Stimulated activated CD8-positive, alpha-beta memory T cell treated with anti-CD3 and anti-CD28 coated beads, Interleukin-4, amount 100 ng/mL, for 1 hour (primary cell): ENCODE measurements at places on chromosomes 6 and 20.

GRCh38 chr6:170200458-170200891 lies 90.4 kb downstream of the DLL1 start:
- DNase-seq, result no peak

- DNase-seq, result no peak
Observed at GRCh38 chr6:113634352-113635163, 222.6 kb upstream of the MARCKS start.

- DNase-seq, result no peak
Observed at GRCh38 chr6:37897321-37897720, 77.8 kb downstream of the ZFAND3 start.

DNA sequence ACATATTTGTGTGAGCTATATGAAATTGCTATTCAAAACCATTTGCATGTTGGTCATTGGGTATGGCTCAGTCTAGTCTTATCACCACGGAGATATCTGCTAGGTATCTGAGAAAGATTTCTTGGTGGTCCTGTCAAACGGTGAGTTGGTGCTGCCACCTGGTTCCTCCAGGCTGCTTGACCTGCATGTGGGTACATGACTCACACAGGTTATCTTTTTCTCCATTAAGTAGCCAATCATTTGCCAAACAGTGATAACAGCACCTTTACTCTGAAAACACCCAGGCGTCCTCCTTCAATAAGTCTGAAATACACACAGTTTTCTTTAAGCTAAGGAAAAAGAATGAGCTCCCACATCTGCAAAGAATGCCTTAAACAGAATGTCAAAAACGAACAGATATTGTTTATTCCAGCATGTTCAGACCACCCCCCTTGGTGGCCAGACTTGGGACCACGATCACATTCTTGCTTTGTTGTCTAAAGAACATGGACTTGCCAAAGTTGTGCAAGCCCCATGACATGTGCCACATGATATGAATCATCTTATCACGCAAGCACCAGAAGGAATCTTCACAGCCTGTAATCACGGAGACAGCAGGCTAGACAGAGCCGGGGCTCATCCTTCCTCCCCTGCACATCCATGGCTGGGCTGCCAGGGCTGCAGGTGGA lies 200.7 kb upstream of the THBS2 start:
- no peak for DNase-seq

DNA sequence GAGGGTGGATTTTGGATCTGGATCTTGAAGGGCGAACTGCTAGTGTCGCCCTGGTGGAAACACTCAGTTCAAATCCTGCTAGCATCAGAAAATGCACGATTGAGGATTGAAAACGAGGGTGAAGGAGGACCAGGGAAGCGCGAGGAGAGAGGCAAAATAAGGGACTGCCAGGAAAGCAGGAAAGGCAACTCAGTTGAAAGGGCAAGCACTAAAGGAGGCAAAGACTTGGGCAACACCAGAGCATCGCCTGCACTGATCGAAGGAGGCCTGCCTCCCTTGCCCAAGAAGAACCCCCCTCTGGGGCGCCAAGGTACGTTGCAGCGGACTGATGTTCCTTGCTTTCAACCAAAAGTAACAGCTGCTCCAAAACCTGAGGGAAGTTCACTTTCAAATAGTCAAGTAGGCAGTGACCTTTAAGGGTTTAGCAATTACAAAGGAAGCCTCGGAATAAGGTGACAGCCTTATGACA lies 308 bp upstream of the COL21A1 start:
- no peak for DNase-seq

DNA sequence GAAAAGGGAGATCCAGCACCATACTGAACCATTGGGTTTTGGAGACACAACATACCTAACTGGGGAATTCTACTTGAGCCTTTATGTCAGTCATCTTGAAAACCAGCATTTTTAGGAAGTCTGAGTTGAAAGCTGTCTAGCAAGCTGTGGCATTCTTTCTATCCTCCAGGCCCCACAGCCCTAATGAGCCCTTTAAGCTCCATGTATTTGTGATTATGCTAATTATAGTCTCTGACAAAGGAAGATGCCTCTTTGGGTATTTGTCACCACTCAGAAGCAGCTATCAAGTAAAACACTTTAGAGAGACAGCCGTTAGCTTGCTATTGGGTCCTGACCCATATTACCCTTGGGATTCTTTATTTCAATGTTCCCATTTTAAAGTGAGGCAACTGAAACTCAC lies 159.5 kb upstream of the MANEA start:
- DNase-seq, result no peak

DNA sequence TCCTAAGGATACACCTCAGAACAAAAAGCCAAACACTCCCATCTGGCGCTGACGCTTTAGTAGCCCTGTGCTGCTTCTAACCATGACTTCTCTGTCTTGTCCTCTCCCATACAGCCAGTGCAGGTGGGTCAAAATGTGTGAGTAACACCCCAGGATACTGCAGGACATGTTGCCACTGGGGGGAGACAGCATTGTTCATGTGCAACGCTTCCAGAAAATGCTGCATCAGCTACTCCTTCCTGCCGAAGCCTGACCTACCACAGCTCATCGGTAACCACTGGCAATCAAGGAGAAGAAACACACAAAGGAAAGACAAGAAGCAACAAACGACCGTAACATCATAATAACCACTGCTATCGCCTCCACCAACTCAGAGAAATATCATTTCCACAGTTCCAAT lies 1.4 kb downstream of the DEFB132 start:
- DNase-seq, result no peak

- no peak for DNase-seq
Observed at GRCh38 chr6:34574647-34575293, 18.6 kb upstream of the SPDEF start.

- DNase-seq, result no peak
Observed at GRCh38 chr6:126307849-126308248, 32.1 kb upstream of the CENPW start.

DNA sequence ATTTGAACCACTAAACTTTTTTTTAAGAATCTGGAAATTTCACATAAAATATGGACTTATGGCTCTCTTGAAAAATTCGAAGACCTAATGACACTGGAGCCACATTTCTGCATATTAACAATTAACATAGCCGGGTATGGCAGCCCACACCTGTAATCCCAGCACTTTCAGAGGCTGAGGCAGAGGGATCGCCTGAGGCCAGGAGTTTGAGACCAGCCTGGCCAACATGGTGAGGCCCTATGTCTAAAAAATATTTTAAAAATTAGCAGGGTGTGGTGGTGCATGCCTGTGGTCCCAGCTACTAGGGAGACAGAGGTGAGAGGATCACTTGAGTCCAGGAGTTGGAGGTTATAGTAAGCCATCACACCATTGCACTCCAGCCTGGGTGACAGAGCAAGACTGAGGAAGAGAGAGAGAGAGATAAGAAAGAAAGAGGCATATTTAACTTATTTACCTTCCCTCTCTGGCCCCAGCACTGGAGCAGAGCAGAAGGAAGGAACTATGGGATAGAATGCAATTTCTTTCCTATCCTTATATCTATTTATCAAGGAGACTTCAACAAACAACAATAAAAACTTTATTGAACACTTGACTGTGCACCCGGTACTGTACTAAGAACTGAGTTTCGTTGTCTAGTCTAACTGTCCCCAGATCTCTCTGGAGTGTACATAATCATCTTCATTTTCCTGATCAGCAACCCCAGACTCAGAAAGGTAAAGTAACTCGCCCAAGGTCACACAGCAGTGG lies 63.6 kb upstream of the EYA2 start:
- DNase-seq, result no peak

DNA sequence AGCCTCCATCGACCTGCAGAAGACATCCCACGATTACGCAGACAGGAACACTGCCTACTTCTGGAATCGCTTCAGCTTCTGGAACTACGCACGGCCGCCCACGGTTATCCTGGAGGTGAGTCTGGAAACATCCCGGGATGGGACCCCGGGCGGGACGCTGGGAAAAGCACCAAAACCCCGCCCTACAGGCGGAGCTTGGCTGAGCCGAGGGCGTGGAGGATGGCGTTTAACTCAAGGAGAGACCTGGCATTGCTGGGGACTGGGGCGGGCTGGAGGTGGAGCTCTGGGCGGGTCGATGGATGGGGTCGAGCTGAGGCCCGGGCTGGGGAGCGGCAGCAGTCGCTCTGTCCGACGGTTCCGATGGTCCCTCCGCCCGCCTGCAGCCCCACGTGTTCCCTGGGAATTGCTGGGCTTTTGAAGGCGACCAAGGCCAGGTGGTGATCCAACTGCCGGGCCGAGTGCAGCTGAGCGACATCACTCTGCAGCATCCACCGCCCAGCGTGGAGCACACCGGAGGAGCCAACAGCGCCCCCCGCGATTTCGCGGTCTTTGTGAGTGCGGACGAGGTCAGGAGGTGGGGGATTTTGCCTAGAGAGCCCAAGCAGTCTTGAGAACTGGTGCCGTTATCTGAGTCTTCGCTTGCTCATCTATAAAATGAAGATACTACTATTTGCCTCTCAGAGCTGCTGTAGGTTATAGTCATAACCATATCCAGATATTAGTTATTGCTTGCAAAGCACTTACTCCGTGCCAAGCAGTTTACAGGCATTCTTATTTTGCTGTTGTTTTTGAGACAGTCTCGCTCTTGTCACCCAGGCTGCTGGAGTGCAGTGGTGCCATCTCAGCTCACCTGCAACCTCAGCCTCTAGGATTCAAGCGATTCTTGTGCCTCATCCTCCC lies 3.8 kb downstream of the SPAG4 start:
- peak; percentile 56 for DNase-seq

GRCh38 chr6:108868647-108869046 lies 20.4 kb downstream of the ARMC2 start:
- DNase-seq, result no peak

DNA sequence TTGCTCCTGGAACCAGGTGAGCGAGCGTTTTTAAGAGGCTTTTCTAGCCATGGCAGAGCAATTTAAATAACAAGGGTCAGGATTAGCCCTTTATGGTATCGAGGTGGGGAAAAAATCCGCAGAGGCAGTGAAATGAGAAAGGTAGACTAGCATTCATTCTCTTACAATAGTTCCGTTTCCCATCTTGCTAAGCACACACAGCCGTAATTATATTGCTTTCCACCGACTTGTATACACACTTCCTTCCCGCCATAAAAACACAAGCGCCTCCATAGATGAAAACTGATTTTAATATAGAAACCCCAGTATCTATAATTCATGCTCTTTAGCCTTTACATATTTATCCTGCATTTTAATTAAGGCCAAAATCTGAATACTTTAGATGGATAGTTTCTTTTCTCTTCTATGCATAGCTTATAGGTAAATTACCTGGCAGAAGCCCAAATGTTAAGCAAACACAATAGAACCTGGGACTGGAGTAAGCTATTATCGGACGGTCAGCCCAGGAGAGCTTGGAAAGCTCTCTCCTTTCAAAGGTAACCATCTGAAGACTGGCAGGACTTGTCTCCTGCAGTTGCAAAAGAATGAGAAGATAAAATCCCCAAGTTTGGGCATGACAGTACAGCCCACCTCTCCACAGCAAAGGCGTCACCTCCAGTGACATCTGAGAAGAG lies 90.9 kb upstream of the MC3R start:
- DNase-seq, result no peak

GRCh38 chr20:58583586-58583985 lies 67.5 kb upstream of the STX16 start:
- DNase-seq, result no peak

DNA sequence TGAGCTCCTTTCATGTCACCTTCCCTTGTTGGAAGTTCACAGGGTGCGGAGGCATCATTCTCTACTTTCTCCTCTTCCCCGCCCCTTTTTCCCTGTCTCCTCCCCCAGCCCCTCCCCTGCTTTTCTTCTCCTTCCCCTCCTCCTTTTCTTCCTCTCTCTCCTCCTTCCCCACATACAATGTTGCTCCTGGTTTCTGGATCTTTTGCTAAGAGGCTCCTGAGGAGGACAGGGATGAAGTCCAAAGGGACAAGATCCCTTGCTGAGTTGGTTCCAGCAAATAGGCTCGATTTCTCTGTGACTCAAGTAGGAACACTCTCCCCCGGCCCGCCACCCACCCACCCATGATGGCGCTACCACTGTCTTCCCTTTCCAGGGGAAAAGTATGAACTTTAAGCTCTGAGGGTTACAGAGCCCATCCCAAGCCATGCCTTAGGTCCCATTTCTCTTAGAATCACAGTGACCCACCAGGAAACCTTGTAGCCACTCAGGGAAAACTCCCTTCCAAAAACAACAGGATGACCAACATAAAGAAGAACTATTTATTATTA lies 852 bp upstream of the TFEB start:
- DNase-seq, result no peak

GRCh38 chr6:134187751-134188150 lies 130.2 kb downstream of the SGK1 start:
- no peak for DNase-seq

DNA sequence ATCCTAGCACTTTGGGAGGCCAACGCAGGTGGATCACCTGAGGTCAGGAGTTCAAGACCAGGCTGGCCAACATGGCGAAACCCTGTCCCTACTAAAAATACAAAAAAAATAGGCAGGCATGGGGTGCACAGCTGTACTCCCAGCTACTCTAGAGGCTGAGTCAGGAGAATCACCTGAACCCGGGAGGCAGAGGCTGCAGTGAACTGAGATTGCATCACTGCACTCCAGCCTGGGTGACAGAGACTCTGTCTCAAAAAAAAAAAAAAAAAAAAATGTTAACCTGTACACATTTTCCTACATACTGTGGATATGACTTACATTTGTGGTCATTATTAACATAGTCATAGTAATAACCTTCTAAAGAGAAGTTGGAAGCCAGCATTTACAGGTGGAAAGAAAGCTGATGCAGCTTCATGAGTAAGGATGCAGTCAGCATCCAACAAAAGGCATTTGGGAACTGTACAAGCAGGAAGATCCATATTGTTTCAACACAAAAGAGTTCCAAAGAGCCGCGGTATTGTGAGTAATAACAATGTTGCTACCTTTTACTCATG lies 186.2 kb downstream of the GPX5 start:
- no peak for DNase-seq

DNA sequence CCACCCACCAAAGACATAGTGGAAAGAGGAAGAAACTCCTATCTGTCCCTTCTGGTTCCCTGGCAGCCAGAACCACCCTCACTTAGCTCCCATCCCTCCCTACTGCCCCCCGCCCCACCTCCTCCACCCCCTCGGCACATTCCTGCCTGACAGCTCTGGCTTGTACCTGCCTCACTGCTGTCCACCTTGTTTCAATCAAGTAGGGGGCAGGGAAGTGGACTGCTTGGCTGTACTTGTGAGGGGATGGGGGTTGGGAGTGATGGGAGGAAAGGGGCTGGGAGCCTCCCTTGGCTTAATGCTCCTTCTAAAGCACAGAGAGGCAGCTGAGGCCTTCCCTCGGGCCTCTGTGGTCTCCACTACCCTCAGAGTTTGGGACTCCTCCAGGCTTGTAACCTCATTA lies 22.1 kb upstream of the ZNF76 start:
- DNase-seq, result no peak

DNA sequence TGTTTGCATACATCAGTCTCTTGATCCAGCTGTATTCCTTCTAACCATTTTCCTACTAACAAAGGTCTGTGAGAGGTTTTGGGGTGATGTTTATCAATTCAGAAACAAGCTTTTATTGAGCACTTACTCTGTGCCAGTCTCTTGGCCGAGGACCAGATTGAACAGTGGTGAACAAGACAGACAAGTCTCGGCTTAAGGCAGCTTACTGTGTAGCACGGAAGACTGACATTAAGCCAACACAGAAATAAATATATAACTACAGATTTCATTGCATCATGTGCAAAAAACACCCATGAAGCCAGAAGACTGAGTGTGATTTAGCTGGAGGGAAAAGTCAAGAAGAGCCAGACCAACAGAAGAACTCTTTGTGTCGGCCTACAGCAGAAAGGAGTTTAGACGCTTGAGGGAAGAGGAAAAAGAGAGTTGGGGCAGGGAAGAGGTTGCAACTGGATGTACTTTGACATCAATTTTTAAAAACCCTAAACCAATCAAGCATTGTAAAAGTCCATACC lies 549.6 kb upstream of the CITED2 start:
- DNase-seq, result no peak
